ENCODE measurements at places on chromosomes 2 and 18.

GRCh38 chr18:78596794-78597345 is 382.7 kb upstream of the SALL3 start:
- no peak for DNase-seq

- no peak for DNase-seq
Measured at GRCh38 chr18:62522178-62522503, 684 bp upstream of the ZCCHC2 start.

GRCh38 chr18:56284319-56284718 is 354.1 kb downstream of the TXNL1 start:
- no peak for DNase-seq

- DNase-seq: no peak
Measured at GRCh38 chr18:70322928-70323327, 34.1 kb downstream of the SOCS6 start.

DNA sequence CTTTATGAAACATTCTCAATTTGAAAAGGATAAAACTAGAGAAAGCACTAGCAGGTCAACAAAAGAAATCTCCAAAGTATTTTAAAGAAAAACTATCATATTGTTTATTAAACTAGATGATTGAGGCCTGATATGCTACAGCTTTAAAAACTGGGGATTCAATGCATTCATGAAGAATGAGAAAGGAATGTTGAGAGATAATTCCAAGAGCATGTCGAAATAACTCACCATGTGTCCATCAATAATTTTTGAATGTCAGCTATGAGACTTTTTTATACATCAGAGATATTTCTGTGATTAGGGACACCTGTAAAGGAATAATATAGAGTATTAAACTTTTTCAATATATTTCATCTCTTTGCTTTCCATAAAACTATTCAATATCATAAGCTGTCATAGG is 376.9 kb upstream of the REG3G start:
- DNase-seq: no peak

- DNase-seq: no peak
Measured at GRCh38 chr2:190571686-190572085, 37.2 kb upstream of the NEMP2 start.

GRCh38 chr18:54880395-54881105 is 52.3 kb downstream of the RAB27B start:
- DNase-seq: no peak

GRCh38 chr2:9637330-9637729 is 6.5 kb upstream of the YWHAQ start:
- no peak for DNase-seq

GRCh38 chr2:233419602-233420391 is 65.5 kb downstream of the DGKD start:
- no peak for DNase-seq

- DNase-seq: no peak
Measured at GRCh38 chr2:233244818-233245217, 6.7 kb upstream of the ATG16L1 start.

GRCh38 chr2:120554625-120555032 is 181.0 kb upstream of the GLI2 start:
- DNase-seq: no peak

- DNase-seq: no peak
Measured at GRCh38 chr2:120013597-120014223, 833 bp downstream of the EPB41L5 start.

GRCh38 chr2:168194784-168195522 is 52.4 kb downstream of the STK39 start:
- DNase-seq: no peak

DNA sequence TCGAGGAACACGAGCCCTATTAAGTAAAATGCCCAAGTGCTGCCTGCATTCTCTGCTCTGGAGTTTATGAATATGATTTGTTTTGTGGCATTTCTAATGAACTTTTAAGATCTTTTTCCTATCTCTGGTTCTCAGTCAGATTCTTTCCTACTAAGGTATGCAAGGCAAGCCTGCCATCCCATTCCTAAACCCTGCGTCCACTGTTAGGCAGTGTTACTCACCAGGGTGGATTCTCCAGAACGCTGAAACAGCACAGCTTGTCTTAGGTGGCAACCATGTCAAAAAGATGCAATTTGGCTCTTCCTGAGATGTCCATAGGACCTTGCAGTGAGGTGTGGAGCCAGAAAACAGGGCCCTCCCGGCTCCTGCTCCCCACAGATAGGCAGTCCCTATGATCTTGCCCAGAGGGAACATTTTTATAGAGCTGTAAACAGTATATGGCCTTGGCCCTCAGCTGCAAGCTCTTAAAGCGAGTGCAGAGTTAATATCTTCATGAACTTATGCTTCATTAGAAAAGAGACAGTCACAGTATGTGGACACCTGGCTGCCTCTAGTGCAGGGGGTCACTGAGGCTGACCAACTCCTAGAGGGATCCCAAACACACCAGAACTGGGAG is 84.4 kb downstream of the TPGS2 start:
- DNase-seq: no peak

DNA sequence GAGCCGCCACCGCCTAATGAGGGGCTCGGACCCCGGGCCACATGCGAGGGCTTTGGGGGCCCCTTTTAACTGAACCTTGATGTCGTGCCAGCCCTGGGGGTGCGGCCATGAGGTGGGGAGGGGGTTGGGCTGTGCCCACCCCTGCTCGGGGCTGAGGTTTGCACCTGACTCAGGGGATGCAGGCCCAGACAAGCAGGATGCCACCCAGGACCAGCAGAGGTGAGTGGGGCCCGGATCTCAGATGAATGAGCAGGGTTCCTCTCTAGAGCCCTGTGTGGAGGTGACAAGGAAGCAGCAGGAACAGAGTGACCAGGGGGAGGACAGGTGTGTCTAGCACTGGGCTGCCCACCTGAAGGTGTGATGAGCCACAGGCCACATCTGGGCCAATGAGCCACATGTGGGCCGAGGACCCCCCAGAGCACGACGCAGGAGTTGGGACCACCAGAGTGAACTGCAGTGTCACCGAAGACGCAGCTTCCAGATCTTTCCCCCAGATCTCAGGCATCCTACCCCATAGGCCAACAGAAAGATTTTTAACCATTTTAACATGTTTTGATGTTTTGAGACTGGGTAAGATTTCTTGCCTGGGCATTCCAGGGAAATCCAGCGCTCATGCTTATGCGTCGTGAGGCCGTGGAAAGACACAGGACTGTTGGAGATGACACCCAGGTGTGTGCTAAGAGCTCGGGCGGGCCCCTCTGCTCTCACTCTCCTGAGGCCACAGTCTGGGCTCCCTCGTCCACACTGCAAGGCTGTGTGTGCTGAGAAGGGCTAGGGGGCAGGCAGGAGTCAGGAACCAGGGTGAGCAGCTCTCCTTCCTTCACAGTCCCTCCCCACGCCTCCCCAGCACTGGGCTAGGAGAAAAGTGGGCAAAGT is 73.6 kb downstream of the DDX1 start:
- DNase-seq: no peak

DNA sequence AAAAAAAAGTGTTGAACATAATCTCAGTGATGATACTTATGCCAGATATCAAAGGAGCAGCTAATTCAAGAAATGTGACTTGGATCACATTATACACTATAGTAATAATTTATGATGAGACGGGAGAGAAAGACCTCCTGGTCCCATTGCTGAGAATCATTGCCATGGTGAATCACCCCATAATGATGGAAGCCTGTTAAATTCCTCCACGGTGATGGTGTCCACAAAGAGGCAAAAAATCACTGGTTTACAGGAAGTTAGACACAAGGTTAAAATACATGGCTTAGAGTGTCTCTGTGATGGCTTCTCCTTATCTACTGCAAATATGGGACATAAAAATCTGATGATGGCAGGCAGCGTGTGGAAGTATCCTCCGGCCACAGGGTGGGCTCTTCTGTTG is 210.0 kb downstream of the CDH2 start:
- no peak for DNase-seq

DNA sequence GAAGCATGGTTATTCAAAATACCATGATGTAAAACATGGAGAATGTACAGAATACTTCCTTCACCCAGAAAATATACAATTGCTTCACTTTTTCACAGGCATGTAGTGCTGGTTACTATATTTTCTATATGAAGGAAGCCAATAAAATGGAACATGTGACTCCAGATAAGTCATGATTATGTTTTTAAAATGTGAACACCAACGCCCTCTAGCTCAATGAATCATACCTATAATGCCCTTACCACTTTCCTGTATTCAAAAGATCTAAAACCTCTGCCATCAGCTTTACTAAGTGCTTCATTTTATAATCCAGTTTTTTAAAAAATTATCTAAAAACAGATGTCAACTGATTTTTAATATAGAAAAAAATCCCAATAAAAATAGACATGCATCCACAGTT is 59.9 kb downstream of the SMAD2 start:
- DNase-seq: no peak

DNA sequence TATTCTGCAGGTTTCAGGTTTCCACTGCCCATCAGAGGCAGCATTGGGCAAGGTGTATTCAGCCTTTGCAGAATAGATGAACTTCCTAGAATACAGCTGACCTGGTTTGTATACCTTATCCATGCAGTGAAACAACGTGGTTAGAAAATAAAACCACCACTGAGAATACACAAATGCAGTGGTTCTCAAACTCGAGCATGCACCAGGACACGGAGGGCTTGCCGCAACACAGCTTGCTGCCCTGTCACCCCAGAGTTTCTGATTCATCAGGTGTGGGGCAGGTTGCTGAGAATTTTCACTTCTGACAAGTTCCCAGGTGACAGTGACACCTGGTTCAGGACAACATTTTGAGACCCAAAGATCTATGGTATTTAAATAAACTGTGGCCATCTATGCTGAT is 23.4 kb upstream of the C1D start:
- DNase-seq: no peak

DNA sequence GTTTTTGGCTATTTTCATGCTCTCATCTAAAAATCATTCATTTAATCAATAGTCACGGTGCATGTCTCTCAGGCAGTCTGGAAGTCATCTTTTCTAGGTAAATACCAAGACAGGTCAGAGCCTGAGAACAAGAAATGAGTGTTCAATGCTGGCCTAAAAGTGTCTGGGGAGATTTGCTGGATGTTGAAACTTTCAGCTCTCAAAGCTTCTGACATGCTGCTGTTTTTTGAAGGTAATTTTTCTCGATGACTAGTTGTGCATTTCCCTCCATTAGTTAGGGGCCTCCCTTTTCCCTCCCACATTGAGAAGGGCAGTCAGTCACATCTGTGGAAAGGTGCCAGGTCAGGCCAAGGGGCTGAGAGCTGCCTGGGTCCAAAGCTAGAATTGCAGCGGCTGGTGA is 115.6 kb downstream of the LPIN1 start:
- DNase-seq: no peak

Data from T-cell (primary cell).